ENCODE measurements at places on chromosomes 7 and 10.

GRCh38 chr7:101818287-101819071 is 1.1 kb downstream of the CUX1 start:
- DNase-seq, result no peak

DNA sequence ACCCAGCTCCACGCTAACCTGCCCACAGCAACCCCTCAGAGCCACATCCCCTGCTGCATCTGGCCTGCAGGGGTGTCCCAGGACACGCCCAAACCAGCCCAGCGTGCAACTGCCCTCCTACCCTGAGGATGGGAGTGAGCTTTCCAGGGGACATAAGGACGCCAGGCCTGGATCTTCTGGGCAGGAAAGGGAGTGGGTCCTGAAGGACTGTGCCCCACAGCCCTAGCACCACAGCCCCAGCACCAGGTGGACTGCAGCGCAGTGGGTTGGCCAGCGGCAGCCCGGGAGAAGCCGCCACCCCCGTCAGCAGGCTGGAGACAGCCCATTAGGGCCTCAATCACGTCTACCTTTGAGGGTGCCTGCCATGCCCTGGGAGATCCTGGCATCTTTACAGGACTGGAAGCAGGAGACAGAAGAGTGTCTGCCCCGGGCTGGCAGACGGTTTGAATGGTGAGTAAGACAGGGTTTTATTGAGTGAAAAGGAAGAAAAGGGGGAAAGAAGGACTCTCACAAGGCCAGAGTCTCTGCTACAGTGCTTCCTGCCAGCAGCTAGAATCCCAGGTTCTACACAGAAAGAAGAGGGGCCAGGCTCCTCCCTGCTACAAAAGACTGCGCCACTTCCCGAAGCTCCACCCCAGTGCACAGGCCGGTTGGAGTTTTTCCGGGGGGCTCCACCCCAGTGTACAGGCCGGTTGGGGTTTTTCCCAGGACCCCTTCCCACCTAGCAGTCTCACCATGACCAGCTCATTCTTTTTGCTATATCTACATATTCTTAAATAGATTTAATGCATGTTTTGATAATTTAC is 69.8 kb upstream of the KCTD7 start:
- DNase-seq, result no peak

DNA sequence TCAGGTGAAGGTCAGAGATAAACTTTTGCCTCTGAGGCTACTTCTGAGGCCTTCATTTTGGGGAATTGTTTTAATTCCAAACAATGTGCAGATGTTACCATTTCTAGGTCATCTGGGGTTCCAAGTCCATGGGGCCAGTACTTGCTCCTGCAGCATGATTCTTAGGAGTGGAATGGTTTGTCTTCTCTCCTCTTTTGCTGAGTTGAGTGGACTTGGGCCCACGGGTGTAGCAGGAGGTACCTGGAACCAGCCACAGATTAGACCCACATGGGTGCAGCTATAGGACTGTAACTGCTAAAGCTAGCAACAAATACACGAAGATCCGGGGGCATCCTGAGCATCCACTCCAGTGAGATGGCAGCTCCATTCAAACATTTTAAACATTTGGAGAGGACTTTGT is 41.6 kb downstream of the WIPF3 start:
- no peak for DNase-seq

DNA sequence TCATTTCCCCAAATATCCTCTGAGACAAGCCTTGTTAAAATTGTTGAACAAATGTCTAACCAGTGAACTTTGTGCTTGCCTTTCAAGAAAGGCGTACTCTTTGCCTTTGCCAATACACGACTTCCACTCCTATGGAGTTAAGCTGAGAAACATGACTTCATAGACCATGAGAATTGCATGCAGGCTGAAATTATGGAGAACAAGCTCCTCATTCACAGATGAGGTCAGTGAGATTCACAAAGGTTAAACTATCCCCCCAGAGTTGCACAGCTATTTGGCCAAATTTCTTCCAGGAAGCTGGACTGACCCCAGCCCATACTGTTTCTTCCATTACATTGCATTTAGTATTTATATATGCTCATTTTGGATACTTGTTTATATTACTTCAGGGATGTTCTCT is 221.4 kb upstream of the SEMA3C start:
- DNase-seq, result no peak

GRCh38 chr10:42111076-42111475 is 527.3 kb downstream of the ZNF33B start:
- DNase-seq, result no peak
